NCI-H460 (cell line): ENCODE measurements at places on chromosomes 2 and 18.

DNA sequence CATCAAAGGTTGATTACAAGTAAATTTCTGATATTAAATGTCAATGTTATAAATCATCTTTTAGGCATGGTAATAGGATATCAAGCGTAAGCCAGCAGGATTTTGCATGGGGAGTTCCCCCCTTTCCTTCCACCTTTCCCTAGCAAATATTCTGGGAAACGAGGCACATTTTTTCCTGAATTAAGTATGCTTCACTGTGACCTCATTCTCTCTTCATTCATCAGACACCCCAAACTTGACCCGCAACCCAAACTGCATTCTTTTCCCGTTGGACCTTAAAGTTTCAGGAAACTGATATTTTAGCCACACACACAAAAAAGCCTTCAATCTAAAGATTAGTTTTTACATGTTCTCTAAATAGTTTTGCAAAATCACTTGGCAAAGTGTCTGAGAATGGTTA, 214.5 kb upstream of the CTAGE1 start:
- DNase-seq: no peak

- DNase-seq: no peak
Observed at GRCh38 chr2:152492911-152493310, 157.9 kb downstream of the FMNL2 start.

DNA sequence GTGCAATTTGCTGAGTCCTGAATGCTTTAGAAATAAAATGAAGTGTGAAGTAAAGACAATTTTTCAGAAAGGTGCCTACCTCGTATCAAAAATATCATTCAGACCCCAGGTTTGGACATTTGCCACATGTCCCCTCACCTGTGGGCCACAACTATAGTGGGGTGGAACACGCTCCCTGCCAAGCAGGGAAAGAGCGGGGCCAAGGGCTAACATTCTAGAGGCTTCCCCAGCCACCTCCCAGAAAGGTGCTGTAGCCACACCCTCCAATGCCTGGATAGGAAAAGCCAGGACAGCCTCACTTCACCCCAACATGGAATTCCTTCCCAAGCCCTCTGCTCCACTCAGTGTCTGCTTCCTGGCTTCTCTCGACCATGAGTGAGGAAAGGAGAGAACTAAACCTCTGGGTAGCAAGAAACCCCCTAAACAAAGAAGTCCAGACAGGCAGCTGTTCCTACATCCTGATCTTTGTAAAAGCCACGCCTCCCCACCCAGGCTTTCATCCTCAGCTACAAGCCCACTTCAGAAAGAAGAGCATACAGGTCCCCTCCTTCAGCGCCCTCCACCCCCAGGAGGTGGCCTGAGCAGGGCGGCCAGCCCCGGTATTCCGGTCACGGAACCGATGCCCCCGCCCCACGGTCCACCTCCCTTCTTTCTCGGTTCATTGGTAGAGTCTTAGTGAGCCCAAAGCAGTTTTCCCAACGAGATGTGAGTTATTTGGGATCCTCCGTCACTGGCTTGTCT, 2.1 kb downstream of the COL6A3 start:
- no peak for DNase-seq

DNA sequence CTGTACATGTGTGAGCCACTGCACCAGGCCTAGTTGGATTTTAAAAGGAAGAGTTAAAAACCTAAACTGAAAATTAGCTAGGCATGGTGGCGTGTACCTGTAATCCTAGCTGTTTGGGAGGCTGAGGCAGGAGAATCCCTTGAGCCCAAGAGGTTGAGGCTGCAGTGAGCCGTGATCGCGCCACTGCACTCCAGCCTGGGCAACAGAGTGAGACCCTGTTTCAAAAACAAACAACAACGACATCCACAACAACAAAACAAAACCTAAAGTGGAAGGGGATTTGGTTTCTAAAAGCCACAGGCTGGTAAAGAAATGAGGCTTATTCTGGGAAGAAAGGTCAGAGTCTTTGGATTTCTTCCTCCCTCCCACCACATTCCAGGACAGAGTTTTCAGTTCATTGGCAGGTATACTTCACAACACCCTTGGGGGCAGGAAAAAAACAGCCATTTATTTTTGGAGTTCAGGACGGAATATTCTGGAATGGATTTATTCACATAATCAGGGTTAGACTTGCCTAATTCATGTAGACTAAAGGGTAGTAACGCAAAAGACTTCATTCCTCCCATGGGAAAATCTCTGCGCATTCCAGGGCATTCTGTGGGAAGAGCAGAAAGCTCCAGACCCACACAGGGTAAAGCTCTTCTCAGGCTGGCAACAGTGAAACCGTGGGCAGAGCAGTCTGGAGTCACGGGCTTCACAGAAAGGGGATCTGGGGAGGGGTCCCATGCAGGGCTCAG, 34.9 kb downstream of the TEX44 start:
- no peak for DNase-seq

- DNase-seq: no peak
Observed at GRCh38 chr2:72007402-72007801, 140.3 kb downstream of the CYP26B1 start.
